ENCODE measurements at places on chromosomes 1 and 21. TPM values are rescaled to one million over a fixed set of nuclear protein-coding genes. Genes with fewer than 3 reads are reported as not detected.

GRCh38 chr21:14675774-14676530 is 129.8 kb upstream of the SAMSN1 start:
- H3K4me1 ChIP-seq = peaks cover 14% of the 10 kb centered on the region
- DNase-seq = no peak
- H3K27me3 ChIP-seq = no peaks in the 10 kb centered on the region
- H3K4me3 ChIP-seq = no peak overlapping the region
- H3K36me3 ChIP-seq = no peaks in the 10 kb centered on the region

The SLAMF7 gene
- 7.9 TPM for total RNA-seq

DNA sequence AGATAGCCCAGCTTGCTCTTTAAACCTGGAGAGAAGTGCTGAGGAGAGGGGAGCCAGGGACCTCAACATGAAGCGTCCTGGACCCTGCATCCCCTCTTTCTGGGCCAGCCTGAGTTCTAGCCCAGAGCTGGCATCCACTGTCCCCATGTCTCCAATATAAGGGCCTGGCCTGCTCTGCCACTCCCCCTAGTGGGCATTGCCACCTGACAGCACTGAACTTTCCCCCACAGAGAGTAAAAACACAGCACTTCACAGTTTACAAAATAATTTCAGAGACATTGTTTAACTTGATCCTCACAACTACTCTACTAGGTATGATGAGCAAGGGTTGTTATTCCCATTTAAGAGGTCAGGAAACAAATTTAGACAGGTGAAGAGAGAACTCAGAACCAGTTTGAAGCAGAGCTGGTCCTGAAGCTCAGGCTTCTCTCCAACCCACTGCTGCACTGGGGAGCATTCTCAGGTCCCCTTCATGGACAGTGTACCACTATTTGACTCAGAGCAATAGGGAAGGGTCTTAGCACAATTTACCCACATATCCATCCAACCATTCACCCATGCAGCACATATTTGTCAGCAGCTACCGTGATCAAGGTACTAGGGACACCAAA is 151.2 kb downstream of the DMRTA2 start:
- no peaks in the 10 kb centered on the region for H3K4me1 ChIP-seq
- no peak overlapping the region for H3K27ac ChIP-seq
- no peak overlapping the region for H3K4me3 ChIP-seq
- peaks cover 5% of the 10 kb centered on the region for H3K27me3 ChIP-seq

DNA sequence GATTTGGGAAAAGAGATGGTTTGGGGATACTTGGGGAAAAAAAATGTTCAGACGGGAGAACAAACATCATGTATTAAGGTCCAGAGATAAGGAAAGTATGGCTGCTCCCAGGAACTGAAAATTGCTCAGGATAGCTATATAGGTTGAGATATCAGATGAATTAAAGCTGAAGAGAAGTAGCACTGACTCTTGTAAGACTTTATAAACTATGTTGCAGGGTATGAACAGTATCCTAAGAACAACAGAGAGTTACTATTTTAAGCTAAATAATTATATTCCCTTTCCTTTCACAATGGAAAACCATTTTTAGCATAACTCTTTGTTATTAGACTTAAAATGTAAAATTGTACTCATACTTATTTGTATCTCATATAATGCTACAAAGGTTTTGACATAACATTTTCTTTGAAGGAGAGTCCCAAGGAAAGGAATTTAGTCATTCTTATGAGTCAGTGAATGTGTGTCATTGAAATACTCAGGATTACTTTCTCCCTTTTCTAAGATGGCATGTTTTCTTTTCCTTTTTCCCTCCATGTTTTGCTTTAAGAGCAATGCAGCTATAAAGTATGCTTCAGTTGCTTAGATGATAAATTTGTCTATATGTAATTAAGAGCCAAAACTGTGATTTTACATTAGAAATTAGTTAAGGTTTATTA is 139.4 kb upstream of the KIAA1614 start:
- no peak overlapping the region for H3K27ac ChIP-seq
- no peaks in the 10 kb centered on the region for H3K27me3 ChIP-seq
- H3K4me1 ChIP-seq = no peaks in the 10 kb centered on the region

The SLC22A15 gene
- total RNA-seq = 26.8 TPM

DNA sequence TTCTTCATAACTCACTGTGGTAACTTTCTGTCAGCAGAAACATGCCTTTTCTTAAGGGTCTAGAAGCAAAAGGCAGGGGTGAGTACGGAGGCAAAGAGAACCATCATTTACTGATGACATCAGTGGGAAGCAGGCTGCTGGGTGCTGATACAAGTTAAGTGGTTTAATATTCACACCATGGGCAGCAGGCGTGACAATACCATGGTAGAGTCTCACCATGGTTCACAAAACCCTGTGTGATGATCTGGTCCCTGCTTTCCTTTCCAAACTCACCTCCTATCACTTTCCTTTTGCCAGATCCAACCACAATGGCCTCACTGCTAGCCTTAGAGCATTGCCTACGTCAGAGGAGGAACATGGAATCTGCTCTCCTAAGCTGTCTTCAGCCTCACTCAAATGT is 8.7 kb downstream of the MAB21L3 start:
- no peak overlapping the region for H3K4me3 ChIP-seq
- H3K4me1 ChIP-seq = peaks cover 7% of the 10 kb centered on the region
- no peaks in the 10 kb centered on the region for H3K36me3 ChIP-seq
- no peak for DNase-seq

- peak overlapping the region; percentile 48 for H3K27ac ChIP-seq
- H3K4me1 ChIP-seq = peaks cover 18% of the 10 kb centered on the region
- no peak overlapping the region for H3K4me3 ChIP-seq
Measured at GRCh38 chr1:110483308-110483685, 32.3 kb downstream of the PROK1 start.

- H3K27ac ChIP-seq = no peak overlapping the region
- no peak overlapping the region for H3K4me3 ChIP-seq
- DNase-seq = no peak
- no peaks in the 10 kb centered on the region for H3K36me3 ChIP-seq
- H3K4me1 ChIP-seq = no peaks in the 10 kb centered on the region
- H3K27me3 ChIP-seq = no peaks in the 10 kb centered on the region
Measured at GRCh38 chr1:107990606-107991005, 25.6 kb upstream of the VAV3 start.

The SPATA45 gene
- not detected for total RNA-seq

The KRTAP21-3 gene
- not detected for total RNA-seq

The ANKRD65 gene
- total RNA-seq = 22.3 TPM

The CCDC181 gene
- 1.4 TPM for total RNA-seq

DNA sequence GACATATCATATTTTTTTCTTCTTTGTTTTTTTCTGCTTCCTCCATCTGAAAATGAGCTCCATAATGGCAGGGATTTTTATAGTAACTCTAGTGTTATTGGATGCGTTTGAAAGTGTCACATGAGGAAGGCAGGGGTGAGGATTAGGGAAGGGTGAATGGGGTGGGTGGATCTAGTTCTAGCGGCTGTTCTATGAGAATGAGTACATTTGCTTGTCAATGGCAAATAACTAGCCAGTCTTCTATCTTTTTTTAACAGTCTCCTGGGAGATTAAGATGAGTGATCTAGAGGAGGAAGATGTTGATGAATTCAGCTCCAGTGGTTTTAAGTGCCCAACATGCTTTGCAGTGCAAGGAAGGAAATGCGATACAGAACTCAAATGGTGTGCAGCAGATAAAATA is 5.8 kb downstream of the OR14I1 start:
- no peaks in the 10 kb centered on the region for H3K36me3 ChIP-seq
- no peak for DNase-seq
- no peak overlapping the region for H3K4me3 ChIP-seq
- no peak overlapping the region for H3K27ac ChIP-seq

- no peaks in the 10 kb centered on the region for H3K36me3 ChIP-seq
- H3K27me3 ChIP-seq = no peaks in the 10 kb centered on the region
- H3K4me3 ChIP-seq = no peak overlapping the region
- DNase-seq = no peak
Measured at GRCh38 chr1:229756666-229757065, 130.6 kb downstream of the URB2 start.

The CLDN14 gene
- total RNA-seq = not detected

DNA sequence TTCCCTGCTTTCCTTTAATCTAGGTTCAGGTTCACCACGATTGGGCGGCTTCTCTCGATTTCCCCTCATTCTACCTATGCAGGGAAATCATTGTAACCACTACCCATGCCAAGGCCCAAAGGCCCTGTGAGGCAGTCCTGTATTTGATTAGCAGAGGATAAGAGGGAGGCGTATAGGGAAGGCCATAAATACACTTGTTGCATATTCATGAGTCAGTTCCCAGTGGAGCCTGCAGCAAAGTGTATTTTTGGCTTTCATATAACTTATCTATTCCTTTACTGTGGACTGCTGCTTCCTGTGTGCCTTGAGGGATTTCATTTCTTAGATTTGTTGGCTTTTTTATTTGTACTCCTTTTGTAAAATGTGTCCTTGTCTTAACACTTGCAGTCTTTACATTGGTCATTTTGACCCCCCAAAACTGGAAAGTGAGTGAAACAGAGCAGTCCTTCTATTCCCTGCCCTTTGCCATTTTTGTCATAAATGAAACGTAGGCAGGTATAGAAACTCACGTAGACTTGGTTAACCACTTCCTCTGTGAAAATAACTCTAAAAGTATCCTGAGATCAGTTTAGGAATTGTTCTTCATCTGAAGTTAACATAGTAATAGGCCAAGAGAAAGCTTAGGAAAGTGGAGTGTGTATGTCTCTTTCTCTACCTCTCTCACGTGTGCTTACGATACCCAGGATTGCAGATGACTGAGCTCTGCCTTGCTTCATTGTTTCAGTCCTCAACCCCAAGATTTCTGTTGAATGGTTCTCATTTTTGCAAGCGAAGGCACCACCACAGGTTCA is 19.6 kb upstream of the KCNQ4 start:
- no peaks in the 10 kb centered on the region for H3K4me1 ChIP-seq
- DNase-seq = no peak
- H3K4me3 ChIP-seq = no peak overlapping the region
- H3K27me3 ChIP-seq = no peaks in the 10 kb centered on the region
- peaks cover 99% of the 10 kb centered on the region for H3K36me3 ChIP-seq

The APOBEC4 gene
- total RNA-seq = 3.0 TPM

The TSHB gene
- not detected for total RNA-seq

- H3K36me3 ChIP-seq = no peaks in the 10 kb centered on the region
- no peak for DNase-seq
- no peak overlapping the region for H3K27ac ChIP-seq
- H3K4me3 ChIP-seq = no peak overlapping the region
- no peaks in the 10 kb centered on the region for H3K27me3 ChIP-seq
Measured at GRCh38 chr21:42799516-42799915, 79.8 kb downstream of the WDR4 start.

The MAP10 gene
- 2.6 TPM for total RNA-seq

The NEGR1 gene
- total RNA-seq = 18.1 TPM

The AKIRIN1 gene
- 43.8 TPM for total RNA-seq

The BNIPL gene
- total RNA-seq = 8.2 TPM

DNA sequence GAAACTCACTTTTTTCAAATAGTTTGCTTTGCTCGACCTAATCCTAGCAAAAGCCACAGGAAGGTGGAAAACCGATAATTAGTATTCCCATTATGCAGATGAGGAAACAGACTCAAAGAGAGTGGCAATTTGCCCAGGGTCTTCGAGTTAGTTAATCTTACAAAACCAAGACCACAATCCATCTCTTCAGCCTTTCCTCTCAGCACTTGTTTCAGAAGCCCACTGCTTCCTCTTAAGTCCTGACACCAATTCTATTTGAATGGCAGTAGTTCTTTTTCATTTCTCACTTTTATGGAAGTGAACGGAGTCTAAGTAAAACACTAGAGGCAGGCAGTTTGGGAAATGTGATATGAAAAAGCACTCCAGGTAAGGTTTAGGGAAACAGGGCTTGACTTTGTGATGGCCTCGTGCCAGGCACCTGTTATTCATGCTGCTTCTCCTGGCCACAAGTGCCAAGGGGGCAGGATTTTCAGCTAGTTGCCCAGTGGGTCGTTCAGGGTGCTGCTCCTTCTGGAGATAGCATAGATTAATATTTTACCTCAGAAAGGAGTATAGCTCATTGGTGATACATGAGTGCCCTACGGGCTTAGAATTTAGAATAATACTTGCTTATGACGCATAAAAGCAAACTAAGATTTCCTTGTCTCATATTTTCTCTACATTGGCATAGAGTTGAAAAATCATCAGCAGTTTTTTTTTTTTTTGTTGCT is 76.6 kb upstream of the NRIP1 start:
- peaks cover 22% of the 10 kb centered on the region for H3K4me1 ChIP-seq
- H3K27ac ChIP-seq = no peak overlapping the region
- DNase-seq = peak; percentile 62
- H3K36me3 ChIP-seq = no peaks in the 10 kb centered on the region

The TRIM67 gene
- total RNA-seq = not detected

DNA sequence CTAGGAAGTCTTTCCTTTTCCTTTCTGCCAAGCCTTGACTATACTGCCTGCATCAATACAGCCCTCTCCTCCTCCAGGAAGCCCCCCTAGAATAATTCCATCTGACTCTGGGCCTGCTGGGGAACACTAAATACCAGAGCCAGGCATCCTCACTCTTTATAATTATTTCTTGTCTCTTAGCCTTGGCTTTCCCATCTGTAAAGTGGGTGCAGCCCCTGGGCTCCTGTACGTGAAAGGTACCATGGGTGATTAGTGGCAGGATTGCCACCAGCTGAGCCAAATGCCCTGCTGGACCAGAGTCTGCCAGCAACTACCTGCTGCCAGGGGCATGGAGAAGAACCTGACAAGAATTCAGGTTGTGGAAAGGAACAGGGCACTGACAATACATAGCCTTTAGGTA is 58.7 kb downstream of the LGR6 start:
- H3K27me3 ChIP-seq = no peaks in the 10 kb centered on the region
- H3K36me3 ChIP-seq = no peaks in the 10 kb centered on the region
- no peak for DNase-seq
- no peaks in the 10 kb centered on the region for H3K4me1 ChIP-seq
